ENCODE measurements at places on chromosomes 3 and 15.

DNA sequence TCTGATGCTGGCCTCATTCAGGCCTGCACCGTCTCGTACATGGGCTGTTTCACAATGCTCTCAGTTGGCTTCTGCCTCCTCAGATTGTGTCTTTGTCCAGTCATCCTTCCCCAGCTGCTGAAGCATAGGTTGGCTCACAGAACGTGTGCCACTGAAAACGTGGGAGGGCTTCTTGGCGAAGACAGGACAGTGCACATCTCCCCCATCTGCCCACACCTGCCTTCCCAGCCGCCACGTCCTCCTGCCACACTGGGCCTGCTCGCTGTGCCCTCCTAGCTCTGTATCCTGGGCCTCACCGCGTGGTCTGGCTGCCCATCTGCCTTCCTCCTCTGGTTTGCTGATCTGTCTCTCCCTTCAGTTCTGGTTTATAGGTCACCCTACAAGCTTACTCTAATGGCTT, 230.0 kb upstream of the TOPAZ1 start:
- DNase-seq: no peak

- no peak for DNase-seq
Measured at GRCh38 chr3:87621667-87622066, 345.3 kb upstream of the POU1F1 start.

DNA sequence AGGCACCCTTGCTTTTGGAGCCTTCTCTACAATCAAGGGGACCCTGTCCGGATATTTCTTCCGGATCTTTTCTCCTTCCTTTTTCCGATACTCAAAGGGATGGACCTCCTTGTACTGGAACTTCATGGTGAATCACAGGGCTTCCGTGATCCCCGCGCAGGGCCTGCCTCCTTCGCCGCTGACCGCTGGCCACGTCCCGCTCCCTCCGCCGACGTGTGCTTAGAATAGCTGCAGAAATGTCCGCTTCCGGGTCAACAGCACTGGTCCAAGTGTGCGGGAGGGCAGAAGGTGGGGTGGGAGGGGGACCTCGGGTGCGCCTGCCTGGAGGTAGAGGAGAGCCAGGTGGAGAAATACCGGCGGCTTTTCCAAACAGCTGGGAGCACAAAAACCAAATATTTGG, 3.0 kb upstream of the ZNF774 start:
- DNase-seq: no peak

DNA sequence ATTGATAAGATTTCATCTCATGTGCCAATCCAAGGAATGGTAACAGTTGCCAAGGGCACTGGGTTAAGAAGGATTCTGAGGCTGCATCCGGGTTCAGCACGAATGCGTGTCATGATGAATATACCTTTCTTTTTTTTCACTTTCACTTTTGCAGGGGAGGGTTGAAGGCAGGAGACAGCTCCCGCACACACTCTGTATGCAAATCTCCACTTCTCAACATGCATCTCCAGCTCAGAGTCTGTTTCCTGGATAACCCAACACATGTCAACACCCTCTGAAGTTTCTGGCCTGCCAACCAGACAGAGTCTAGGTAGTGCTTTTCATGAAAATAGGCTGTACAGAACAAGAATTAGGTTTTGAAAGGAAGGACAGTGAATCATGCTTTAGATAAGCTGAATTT, 21.6 kb downstream of the B4GALT4 start:
- no peak for DNase-seq

- DNase-seq: peak; percentile 55
Measured at GRCh38 chr3:33096093-33096868, 665 bp downstream of the GLB1 start.

DNA sequence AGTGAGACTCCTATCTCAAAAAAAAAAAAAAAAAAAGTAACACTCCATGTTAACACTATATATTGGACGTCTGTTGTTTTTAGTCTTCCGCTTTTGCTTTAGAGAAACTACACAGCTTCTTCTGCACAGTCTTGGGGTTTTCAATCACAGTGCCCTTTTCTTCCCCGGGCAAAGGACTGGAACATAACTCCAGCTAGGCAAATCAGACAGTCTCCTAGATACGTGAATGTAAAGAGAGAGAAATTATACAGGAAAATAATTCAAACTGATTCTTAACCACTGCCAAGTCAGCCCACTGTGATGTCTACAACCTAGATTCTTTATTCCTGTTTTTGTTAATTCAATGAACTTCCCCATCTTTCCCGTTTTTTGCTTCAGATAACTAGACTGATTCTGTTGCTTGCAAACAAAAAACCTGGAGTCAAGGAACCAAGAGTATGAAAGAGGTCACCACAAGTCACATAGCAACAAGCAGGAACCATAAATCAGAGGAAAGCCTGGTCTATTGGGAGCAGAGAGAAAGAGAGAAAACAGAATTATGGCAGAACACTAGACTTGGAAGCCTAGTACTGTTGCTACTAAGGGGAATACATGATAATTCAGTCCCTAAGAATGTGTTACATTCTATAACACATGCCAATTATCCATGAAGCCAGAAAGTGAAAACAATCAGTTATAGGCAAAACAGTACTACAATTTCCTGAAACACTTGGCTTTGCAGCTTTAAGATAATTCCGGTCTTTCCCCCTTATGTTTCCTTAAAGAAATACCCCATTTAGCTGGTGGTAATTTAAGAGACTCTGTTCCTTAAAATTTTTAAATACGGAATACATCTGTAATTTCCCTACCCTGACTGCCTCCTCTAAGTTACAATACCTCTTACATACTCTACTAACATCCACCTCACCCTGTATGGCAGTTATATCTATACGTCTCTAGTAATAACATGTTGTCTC, 63.1 kb downstream of the TBL1XR1 start:
- DNase-seq: no peak

DNA sequence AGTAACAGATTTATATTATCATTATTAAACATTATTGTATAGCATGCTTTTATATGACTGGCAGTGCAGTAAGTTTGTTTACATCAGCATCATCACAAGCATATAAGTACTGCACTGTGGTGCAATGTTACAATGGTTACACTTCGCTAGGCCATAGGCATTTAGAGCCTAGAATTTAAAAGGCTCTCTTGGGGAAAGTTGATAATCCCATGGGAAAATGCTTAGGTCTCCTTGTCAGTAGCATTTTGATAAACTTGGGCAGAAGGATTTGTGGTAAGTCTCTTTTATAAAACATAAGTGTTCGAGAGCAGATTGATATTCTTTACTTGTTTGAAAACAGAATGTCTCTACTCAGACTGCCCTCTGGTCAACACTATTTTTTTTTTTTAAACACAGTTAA, 7.5 kb downstream of the DTWD1 start:
- DNase-seq: no peak

DNA sequence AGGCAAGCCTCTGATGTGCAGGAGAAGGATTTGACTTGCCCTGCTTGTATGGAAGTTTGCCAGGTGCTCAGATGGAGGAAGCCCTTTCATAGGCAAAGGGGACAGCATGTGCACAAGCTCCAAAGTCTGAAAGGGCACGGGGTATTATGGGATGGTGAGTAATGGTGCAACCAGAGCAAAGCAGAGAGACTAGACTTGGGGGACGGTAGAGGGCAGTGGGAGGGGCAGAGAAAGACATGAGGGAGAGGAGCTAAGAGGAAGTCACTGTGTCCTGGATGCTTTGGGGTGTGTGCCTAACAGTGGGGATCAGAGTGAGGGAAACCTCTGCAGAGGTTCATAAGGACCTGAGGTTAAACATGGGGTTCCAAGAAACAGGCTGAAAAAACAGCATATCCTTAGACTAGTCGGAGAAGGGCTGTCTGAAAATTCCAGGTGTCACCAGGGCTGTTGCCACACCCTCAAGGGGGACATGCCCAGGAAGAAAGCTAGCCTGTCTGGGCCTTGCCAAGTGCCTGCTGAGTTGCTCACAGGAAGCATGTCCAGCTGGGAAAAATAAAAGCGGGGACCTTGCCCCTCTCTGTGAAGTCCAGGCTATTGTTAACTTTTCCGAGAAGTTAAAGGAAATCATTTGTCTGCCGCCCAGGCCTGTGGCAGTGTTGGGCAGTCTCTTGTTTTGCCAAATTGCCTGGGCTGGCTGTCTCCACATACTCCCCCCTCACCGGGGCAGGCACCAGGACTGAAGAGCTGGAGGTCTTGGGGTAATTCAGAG, 47.1 kb downstream of the HRH1 start:
- DNase-seq: peak; percentile 55

All from MV-4-11 (cell line).